BE2C (cell line): ENCODE measurements at places on chromosomes 11 and 22.

- DNase-seq: no peak
Measured at GRCh38 chr22:44638971-44639760, 62.8 kb upstream of the PRR5 start.

- no peak for DNase-seq
Measured at GRCh38 chr11:66767666-66768065, 38.6 kb upstream of the SPTBN2 start.

GRCh38 chr11:367956-368413 lies 1.3 kb upstream of the B4GALNT4 start:
- DNase-seq: no peak

GRCh38 chr11:11498195-11498594 lies 123.6 kb downstream of the GALNT18 start:
- DNase-seq: no peak

DNA sequence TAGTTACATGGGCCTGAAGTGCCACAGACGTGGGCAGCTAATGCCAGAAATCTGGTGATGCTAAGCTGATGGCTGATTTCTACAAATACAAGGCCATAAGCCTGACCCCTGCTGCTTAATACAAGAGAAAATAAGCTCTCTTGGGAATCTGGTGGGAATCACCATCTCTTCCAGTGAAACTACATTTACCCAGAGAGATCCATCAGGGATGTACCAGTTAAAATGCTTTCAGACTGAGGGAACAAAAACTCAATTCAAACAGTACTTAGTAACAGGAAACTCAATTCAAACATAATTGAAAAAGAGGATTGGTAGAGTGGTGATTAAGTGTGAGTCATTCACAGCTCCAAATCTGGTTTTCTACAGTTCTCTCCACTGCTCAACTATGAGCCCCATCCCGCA lies 1.7 kb upstream of the CAVIN3 start:
- DNase-seq: no peak

GRCh38 chr11:83948200-83948599 lies 662.0 kb upstream of the CCDC90B start:
- no peak for DNase-seq

- DNase-seq: no peak
Measured at GRCh38 chr11:33942954-33943353, 51.1 kb upstream of the LMO2 start.

DNA sequence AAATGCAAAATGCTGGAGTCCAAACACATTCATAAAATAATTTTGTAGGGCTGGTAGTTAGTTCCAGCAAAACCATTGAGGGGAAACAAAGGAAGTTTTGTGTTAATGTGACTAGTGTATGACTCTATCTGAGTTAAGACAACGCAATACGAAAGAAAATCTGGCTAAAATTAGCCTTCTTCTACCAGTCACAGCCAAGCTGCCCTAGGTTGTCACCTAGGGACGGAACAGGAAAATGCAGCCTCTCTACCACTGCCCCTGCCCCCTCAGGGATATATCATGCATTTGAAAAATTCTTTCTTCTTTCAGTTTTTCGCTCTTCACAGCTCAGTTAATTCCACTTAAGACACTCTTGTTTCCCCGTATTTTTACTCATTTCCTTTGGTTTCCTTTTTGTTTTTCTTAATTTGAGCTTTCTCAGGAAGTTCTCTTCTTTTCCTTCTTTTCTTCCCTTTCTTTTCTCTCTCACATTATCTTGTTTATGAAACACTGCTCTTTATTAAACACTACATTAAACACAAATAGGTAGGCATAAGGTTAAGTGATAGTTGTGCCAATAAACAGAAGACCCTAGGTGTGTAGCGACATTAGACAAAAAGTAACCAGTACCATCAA lies 30.6 kb downstream of the KIRREL3 start:
- DNase-seq: peak; percentile 22

DNA sequence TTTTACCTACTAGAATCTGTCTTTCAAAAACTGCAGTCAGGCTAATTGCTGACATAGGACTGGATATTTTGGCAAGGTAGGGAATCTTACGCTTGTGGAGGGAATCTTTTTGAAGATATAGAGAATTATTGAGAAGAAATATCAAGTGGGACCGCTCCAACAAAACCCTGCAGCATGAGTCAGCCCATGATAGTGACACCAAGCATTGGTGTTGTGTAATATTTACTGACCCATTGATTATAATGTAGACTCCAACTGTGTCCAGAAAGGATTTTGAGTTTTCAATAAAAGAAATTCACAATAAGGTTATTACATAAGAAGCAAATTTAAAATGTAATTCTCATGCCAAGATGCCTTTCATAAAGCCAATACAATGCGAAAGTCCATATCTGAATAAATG lies 20.7 kb downstream of the MS4A4A start:
- no peak for DNase-seq

- DNase-seq: no peak
Measured at GRCh38 chr11:130099356-130099755, 29.7 kb downstream of the APLP2 start.

- peak; percentile 2 for DNase-seq
Measured at GRCh38 chr11:420054-420910, 5.5 kb upstream of the SIGIRR start.

DNA sequence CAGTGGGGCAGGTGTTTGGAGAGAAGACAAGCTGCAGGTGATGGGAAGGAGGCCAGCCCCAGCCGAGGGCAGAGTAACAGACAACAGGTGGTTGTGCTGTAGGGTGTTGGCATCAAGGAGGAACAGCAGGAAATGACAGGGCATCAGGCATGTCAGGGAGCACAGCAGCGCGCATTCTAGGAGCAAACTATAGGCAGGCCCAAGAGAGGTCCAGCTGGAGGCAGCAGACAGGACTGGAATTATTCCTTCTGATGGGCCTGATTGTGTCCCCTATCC lies 13.6 kb downstream of the ADM start:
- DNase-seq: no peak

GRCh38 chr11:105829084-105829483 lies 193.0 kb downstream of the MSANTD4 start:
- no peak for DNase-seq

DNA sequence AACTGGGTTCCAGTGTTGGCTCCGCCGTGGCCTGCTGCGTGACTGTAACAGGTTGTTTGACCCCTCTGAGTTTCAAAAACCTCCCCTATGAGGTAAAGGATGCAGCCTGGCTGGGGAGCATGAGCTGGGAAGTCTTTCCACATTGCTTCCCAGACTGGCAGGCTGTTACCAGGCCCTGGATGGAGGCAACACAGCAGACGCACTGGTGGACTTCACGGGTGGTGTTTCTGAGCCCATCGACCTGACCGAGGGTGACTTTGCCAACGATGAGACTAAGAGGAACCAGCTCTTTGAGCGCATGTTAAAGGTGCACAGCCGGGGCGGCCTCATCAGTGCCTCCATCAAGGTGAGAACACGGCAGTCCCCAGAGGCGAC lies 11.4 kb downstream of the OMP start:
- DNase-seq: no peak

- DNase-seq: peak; percentile 41
Measured at GRCh38 chr11:14249121-14249963, 109.6 kb downstream of the RRAS2 start.

DNA sequence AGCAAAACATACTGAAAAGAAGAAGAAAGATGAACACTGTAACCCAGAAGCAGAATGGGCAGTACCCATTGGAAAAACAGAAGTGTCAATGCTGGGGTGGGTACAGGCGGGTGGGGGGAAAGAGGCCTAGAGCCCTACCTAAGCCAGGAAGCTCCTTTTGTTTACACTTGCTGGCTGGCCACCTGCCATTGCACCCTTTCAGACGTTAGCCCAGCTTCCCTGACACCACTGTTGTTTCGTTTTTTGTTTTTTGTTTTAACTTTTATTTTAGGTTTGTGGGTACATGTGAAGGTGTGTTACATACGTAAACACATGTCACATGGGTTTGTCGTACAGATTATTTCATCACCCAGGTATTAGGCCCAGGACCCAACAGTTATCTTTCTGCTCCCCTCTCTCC lies 55.4 kb downstream of the PLEKHA7 start:
- no peak for DNase-seq

DNA sequence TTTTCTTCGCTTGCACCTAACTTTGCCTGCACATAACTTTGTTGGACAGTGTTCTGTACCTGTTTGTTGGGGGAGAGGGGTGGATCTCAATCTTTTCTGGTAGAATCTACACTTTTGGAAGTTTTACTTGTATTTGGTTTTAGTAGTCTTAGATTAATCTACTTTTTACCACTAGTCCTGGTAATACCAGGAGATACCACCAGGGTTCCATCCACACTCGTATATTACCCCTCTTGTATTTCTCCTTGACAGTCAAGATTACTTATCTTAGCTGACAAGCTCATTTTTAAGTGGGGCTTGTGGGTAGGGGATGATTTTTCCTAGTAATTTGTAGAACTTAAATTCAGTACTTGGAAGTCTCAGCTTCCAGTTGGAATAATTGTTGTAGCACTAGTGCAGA lies 37.3 kb upstream of the TECTA start:
- peak; percentile 10 for DNase-seq

GRCh38 chr11:63015521-63016215 lies at the start of gene SLC22A8:
Gene SLC22A8, minus strand, starts transcription at chr11:63015841. Its CDS starts 883 bp downstream, at chr11:63014958.
- DNase-seq: no peak

DNA sequence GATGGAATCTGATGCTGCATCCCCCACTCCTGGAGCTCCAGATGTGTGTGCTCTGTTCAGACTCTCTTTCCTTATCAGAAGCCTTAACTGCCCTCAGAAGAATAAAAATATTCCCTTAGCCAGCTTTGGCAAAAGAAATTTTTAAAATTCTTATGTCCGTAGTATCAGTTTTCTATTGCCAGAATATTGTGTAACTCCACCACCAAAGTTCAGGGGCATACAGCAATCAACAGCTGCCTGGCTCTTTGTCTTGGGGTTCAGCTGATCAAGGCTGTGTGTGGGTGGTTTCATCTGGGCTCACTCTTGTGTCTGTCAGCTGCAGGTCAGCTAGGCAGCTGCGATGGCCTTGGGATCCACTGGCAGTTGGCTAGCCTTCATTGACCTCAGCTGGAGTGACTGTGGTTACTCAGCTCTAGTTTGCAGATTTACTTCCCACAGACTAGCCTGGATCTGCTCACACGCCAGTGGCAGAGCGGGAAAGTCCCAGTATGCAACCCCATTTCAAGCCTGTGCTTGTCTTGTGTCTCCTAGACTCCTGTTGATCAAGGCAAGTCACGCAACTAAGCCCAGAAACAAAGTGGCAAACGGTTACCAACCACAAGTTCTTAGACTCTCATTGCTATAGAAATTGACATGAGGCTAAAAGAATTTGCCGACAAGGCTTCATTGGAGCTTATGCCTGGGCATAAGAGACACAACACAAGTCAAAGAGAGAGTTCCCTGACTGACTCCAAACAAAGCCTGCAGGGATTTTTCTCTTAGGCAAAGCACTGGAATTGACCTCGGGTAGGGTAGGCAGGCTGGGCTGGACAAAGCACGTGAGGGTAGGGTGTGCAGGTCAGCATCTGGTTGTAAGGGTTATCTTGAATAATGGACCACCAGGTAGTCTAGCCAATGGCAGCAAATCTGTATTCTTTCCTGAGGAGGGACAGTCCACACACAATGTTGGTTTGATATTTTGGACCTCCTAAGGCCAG lies 7.5 kb downstream of the TMEM138 start:
- DNase-seq: no peak

DNA sequence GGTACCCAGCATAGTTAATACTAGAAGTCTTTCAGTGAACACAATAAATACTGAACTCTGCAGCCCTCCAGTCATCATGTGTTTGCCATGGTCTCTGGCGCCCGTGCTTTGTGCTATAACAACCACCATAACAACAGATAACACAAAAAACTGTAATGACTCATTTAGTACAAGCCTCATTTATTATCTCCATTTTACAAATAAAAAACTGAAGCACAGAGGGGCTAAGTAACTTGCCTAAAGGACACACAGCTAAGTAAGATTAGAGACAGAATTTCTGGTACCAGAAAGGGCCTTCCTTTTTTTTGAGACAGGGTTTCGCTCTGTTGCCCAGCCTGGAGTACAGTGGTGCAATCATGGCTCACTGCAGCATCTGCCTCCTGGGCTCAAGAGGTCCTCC lies 19.5 kb downstream of the RBFOX2 start:
- DNase-seq: no peak

DNA sequence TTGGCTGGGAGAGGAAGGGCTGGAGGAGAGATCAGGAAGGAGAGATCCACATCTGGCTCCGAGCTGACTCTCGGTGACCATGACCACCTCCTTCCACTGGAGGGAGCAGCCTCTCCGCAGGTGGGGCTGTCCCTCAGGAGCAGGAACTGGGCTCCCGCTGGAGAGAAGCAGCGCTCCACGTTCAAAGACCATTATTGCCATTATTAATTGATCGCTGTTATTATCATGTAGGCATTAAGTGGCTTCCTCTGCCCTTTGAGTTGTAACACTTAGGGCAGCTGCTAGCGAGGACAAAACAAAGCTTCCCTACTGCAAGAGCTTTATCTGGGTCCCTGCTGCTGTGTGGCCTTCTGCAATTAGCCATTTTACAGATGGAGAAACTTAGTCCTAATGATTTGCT lies 251.9 kb downstream of the ST3GAL4 start:
- peak; percentile 79 for DNase-seq

- no peak for DNase-seq
Measured at GRCh38 chr11:6620636-6621035, 1.4 kb upstream of the TPP1 start.

DNA sequence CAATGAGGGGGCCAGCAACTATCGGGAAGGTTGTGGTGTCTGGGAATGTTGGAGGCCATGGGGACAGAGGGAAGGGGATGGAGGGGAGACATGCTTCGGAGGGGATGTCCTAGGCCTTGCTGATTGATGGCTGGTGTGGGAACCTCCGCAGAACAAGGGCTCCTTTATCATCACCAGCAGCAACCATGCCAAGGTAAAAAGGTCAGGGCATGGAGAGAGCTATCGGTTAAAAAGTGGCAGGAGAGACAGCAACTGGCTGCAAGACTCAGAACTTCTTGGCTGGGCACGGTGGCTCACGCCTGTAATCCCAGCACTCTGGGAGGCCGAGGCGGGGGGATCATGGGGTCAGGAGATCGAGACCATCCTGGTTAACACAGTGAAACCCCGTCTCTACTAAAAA lies 3.0 kb downstream of the GSTT4 start:
- no peak for DNase-seq

DNA sequence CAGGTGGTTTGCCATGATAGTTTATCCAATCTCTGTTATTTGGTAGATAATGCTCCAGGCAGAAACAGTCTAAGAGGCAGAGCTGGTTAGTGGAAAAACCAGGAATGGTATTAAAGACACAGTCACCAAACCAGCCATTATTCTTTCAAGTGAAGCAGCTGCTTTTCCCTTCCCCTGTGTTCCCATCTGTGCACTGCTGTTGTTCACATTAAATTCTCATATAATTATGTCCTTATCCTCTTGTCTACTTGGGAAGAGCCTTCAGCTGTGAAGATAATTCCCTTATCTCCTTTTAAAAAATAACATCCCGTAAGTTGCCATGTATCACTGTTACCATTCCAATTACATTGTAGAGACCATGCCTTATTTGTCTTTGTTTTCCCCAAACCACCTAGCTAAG lies 5.2 kb upstream of the TBCEL start:
- no peak for DNase-seq
